ENCODE measurements at places on chromosomes 4 and X.

DNA sequence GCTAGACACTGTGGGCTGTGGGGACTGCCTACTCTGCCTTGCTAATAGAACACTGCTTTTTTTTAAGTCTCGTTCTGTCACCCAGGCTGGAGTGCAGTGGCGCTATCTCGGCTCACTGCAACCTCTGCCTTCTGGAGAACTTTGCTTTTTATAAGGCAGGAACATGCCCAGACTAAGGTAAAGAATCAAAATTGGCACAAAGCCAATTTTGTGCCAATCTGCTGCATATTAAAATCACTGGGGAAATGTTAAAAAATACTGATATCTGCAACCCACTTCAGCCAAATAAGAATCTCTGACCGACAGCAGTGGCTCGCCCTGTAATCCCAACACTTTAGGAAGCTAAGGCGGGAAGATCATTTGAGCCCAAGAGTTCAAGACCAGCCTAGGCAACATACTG is 36.5 kb upstream of the CEP135 start:
- DNase-seq: no peak

DNA sequence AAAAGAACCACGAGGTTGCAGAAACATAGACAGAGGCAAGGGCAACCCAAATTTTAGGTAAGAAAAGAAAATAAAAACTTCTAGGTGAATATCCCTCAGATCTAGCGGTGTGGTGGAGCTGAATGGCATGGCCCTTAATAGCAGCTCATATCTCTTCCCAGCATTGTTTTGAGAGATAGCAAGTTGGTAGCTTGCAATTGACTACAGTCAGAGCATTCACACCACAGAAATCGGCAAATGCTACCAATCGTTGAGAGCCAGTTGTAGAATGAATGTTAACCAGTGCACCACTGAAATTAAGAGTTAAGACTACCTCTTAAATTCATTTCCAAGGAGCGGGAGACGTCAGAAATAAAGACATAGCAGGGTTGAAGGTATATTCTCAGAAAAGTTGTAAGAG is 184.0 kb upstream of the KIT start:
- DNase-seq: no peak

- DNase-seq: no peak
These were observed 12.8 kb upstream of the LIMCH1 start for GRCh38 chr4:41525129-41525528.

- DNase-seq: peak; percentile 40
These were observed 108.3 kb upstream of the CAMK2D start for GRCh38 chr4:113869743-113870375.

DNA sequence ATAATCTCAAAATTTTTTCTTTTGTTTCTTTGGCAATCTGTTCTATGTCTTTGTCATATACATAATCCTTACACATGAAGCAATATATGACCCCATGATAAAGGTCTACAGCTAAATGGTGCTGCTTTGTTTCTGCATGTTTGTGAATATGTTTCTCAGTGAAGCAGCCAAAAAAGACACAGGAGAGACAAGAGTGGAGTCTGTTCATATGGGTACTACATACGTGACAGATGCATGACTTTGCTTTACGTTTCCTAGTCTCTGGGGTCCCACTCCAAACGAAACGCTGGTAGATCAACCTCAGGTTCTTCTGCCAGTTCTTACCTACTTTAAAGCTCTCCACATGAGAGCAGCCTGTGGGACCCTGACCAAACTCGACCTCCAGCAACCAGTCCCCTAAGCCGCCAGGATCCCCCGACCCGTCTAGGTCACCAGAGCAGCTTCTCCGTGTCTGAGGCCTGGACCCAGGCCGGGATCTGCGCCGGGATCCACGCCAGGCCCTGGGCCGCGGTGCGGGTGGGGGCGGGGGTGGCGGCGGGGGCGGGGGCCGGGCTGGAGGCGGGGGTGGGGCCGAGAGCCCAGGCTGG is 1.5 kb downstream of the USP51 start:
- DNase-seq: no peak

DNA sequence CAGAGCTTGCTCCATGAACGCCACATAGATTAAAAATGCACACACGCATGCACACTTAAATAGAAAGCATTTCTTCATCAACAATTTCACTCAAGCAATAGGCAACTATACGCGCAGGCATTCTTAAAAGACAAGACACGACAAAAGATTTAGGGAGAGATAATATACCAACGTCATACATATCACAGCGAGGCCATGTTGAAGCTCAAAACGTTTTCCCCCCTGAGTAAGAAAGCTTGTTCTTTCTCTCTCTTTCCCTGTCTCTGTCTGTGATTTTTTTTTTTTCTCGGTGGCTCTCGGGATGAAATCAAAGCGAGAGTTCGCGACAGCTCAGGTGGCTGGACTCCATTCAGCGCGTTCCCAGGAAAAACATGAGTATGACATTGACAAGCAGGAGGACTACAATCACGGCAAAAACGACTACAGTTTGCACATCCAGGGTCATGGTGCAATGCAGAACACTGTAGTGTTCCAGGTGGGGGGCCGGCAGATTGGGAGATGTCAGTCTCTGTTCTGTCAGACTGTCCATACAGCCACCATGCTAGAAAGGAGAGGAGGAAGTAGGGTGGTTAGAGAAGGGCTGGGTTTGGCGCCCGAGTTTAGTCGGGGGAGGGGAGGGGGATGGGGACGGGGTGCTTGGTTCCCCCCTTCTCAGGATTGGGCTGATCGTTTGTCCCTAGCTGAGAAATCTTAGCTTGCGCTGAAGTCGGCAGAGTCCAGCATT is 30.7 kb downstream of the ARHGEF9 start:
- peak; percentile 2 for DNase-seq

- no peak for DNase-seq
These were observed 19.3 kb upstream of the SORBS2 start for GRCh38 chr4:185831125-185831815.

DNA sequence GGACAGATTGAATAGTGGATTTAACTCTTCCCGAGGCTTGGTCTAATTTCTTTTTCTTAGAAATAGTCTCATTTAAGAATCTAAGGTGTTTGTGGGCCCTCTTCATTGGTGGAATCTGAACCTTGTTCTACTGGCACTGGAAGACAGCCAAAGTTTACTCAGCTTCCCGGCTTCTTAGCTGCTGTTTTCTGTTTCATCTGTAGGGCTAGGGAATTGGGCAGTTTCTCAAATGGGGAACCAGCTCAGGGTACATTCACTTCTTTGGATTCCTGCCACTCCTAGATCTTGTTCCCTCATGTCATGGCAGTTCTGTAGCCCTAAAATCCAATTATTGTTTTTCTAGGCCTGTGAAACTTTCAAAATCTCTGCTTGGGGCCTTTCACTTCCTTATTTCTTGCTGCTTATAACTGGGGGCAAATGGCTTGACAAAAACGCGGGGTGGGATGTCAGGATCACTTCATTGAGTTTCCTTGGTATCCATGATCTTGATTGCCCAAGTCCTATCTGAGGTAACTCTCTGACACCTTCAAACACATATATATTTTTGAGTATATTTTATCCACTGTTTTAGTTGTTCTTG is 985.0 kb downstream of the C4orf33 start:
- DNase-seq: no peak

DNA sequence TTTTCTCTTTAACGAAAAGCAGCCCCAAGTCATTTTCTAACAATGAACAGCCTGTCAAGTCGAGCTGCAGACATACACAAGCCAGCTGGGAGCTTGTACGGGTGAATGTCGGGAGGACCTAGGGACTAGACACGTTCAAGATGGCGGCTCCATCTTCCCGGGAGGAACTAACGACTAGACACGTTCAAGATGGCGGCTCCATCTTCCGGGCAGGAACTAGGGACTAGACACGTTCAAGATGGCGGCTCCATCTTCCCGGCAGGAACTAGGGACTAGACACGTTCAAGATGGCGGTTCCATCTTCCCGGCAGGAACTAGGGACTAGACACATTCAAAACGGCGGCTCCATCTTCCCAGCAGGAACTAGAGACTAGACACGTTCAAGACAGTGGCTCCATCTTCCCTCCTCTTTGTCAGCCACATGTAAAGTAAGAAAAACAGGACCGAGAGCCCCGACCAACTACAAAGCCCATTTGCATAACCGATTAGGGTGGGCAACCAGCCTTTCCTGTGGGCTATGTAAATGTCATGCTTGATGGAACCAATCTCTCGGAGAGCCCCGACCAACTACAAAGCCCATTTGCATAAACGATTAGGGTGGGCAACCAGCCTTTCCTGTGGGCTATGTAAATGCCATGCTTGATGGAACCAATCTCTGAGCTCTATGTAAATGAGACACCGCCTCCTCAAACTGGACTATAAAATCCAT is 175.5 kb downstream of the DHRSX start:
- DNase-seq: peak; percentile 13

DNA sequence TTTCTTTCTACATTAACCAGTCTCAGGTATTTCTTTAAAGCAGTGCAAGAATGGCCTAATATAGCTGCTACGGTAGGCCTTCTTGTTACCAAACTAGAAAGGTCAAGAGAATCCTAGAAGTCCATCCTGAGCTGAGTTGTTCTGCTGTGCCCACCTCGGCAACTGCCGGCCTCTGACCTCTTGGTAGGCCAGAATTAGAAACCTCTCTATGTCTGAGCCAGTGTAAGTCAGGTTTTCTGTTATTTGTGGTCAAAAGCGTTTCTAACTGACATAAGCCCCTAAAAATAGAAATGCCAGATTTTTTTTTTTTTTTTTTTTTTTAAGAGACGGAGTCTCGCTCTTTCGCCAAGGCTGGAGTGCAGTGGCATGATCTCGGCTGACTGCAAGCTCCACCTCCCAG is 43.1 kb downstream of the SOWAHB start:
- no peak for DNase-seq

GRCh38 chr4:30717208-30718020 is 2.8 kb upstream of the PCDH7 start:
- DNase-seq: no peak

GRCh38 chr4:186693159-186693815 is 30.4 kb downstream of the FAT1 start:
- no peak for DNase-seq

GRCh38 chr4:26059391-26060154 is 145.6 kb downstream of the SMIM20 start:
- DNase-seq: no peak

DNA sequence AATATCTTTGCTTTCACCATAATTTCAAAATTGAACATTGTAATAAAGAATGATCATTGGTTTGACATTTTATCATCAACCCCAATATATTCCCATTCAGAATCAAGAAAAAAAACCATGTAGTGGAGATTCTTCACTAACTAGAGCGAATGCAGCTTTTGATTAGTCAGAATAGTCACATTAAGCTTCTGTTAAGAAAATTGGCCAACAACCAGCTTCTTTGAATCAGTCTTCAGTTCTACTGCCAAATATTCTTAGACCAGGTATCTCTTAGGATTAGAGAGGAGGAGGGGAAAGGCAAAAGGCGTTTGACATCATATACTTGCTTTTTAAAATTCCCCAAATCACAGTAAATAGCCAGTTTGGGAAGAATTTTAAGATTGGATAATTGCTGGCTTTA is 22.2 kb upstream of the TBC1D8B start:
- no peak for DNase-seq

DNA sequence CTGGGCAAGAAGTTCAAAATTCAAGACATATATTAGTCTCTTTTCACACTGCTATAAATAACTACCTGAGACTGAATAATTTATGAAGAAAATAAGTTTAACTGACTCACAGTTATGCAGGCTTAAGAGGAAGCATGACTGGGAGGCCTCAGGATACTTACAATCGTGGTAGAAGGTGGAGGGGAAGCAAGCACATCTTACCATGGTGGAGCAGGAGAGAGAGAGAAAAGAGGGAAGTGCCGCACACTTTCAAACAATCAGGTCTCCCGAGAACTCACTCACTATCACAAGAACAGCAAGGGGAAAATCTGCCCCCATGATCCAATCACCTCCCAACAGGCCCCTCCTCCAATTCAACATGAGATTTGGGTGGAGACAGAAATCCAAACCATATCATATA is 273.3 kb upstream of the RASGEF1B start:
- no peak for DNase-seq

DNA sequence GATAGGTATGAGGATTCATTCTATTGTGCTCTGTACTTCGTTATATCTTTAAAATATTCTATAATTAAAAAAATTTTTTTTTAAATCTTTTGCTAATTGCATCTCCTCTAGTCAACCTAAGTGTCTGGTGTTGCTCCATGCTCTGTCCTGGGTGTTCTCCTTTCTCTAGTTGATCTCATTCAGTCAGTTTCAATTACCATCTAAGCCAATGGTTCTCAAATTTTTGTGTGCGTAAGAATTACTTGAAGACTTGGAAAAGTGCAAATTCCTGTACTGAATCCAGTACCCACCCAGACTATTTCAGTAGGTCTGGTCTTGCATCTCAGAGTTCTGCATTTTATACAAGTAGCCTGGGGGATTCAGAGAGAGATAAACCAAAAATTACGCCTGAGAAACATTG is 6.7 kb downstream of the TMPRSS11D start:
- no peak for DNase-seq

- DNase-seq: peak; percentile 96
These were observed at the start of gene METAP1 for GRCh38 chr4:98995183-98996055. Gene METAP1, plus strand, starts transcription at chr4:98995721. Its CDS starts 33 bp downstream, at chr4:98995754.

Data from activated T-helper 9 cell treated with anti-CD3 and anti-CD28 coated beads, Interleukin-2, amount 50 U/mL, for 16 hours (primary cell).